ENCODE measurements at places on chromosomes 12 and 14.

DNA sequence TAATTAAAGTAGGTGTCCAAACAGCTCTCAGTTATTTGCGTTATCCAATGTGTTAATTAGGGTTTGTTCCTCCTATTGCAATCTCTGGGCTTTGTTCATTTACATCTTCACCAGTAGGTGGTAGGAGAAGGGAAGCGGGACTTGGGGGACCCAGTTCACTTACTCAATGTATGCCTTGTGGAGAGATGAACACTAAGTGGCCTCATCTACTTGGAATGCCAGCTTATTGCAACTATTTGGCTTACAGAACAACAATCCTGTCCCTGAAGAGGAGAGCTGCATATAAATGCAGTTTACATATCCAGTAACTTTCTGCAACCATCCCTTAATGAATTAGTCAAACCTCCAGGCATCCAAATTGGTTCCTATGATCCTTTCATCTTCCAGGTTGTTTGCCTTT is 417.1 kb upstream of the CCDC196 start:
- DNase-seq: no peak

DNA sequence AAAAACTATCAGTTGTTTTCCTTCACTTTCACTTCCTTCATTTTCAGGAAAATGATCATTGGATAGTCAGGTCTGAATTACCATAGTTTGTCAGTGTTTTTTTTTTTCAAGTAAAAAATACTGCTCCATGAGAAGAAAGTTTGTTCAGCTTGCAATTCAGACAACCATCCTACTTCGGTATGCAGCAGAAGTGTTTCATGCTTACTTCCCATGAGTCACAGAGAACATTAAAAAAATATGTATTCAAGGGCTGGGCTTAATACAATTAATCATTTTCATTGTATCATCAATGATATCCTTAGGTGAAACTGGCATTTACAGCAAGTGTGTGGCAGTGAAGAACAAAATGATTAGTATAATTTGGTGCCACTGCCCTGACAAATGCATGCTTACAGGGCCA is 21.6 kb downstream of the PYM1 start:
- DNase-seq: no peak

DNA sequence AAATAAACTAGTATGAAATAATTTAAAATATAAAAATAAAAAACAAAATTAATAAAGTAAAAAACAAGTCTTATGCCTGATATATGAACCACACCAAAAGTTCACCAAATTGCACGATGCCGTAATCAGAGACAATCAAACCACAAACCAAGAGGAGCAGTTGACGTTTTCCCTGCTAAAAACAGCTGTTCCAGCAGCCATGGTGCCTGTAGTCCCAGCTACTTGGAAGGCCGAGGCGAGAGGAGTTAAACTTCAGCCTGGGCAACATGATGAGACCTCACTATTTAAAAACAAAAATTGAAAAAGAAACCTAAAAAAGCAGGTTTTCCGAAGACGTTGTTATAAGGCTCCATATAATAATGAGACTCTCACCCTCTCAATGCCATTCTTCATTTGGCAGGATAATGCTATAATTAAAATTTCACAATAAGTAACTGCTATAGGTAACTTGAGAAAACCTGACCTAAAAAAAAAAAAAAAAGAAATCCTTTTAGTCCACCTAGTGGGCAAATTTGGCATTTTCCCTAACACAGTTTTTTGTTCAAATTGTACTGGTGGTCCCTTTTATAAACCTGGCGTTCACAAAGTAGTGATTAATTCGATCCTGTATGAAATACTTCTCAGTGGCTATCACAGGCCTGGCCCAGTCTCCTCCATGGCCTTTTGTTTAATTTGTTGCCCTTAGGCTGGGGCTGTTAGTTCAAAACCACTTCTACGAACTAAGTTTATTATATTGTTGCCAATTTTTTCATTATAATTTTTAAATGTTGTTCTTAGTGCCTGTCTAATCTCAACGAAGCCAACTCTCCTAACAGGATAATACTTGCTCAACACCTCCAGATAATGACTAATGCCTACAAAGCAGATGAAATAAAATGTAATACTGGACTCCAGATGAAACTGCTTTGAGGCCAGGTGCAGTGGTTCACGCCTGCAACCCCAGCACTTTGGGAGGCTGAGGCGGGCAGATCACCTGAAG is 62.1 kb downstream of the TNFAIP2 start:
- DNase-seq: peak; percentile 39

GRCh38 chr12:132503618-132504204 is 13.8 kb downstream of the FBRSL1 start:
- no peak for DNase-seq
